ENCODE measurements at places on chromosomes 7 and 10.

DNA sequence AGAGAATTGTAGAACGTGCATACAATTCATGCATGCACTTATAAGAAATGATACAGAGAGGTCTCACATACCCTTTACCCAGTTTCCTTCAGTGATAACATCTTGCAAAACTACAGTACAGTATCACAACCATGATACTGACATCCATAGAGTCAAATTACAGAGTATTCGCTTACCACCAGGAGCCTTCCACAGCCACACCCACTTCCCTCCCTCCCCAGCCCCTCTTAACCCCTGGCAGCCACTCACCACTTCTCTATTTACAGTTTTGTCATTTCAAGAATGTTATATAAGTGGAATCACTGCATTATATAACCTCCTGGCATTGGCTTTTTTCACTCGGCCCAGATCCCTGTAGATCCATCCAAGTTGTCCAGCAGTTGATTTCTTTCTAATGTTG is 143.8 kb downstream of the ZNF248 start:
- no peak for DNase-seq

- no peak for DNase-seq
Measured at GRCh38 chr7:116630932-116631671, 40.9 kb upstream of the MET start.

DNA sequence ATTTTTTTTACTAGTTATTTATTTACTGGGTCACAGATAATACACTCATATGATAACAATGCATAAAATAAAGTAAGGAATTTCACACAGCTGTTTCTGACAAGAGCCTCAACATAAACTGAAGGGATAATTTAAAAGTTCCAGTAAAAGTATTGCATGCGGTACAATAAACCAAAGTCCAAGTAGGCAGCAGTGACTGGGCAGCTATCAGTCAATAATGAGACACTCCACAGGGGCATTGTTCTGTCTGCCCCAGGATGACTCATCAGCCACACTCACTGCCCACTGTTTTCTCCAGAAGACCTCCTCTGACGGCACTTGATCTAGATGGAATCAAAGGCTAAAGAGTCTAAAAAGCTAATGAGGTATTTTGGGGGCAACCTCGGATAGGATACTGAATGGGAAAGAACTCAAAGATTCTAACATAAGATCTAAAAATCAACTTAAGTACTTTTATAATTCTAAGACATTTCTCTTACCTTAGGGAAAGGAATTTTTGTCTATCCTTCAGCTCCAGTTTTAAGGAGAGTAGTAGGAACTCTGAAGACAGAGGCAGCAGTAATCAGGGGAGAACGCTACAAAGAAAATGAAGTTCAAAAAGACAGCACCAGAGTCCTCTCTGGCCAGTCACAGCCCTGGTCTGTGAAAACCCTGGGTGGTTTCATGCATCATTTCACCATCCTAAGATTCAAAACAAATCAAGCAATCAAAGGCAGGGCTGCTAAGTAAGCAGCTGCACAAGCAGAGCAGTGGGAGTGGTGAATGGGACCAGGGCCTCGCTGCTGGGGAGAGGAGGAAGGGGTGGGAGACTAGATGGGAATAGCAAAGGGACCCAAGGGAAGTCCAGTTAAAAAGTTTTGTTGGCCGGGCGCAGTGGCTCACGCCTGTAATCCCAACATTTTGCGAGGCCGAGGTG is 175.1 kb downstream of the AVL9 start:
- no peak for DNase-seq

GRCh38 chr10:128173386-128173785 is 47.2 kb upstream of the MKI67 start:
- DNase-seq: no peak

GRCh38 chr10:133325440-133326222 is 11.1 kb downstream of the CALY start:
- no peak for DNase-seq

GRCh38 chr7:131141443-131141967 is 186.2 kb upstream of the MKLN1 start:
- no peak for DNase-seq

Data from right renal cortex interstitium (tissue), 3 donors.